Hematopoietic multipotent progenitor cell (in vitro differentiated cells): ENCODE measurements at places on chromosomes 16 and 17.

DNA sequence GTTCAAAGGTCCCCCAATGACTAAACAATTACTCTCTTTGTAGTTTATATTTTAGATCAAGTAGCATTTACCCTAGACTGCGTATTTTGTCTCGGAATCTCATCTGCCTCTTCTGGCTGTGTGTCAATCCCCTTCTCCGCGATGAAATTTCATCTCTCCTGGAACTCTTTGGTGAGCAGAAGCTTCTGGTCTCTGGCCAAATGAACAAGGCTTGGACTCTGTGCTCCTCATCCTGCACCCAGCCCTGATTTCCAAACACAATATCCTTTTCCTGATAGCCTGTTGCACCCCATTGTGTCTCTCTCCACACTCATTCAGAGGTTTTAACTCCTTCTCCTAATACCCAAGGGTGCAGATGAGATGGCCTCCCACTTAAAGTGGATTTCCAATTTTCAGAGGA lies 609.4 kb upstream of the CDH5 start:
- DNase-seq, result no peak

- no peak for DNase-seq
These were observed 37.9 kb upstream of the METTL16 start for GRCh38 chr17:2549392-2550211.

GRCh38 chr17:22374741-22375140 lies 682.4 kb downstream of the KCNJ18 start:
- DNase-seq, result no peak

GRCh38 chr17:20989481-20989880 lies 53.3 kb downstream of the USP22 start:
- DNase-seq, result no peak

- no peak for DNase-seq
These were observed 19.0 kb downstream of the PRKAR1A start for GRCh38 chr17:68531252-68531651.

GRCh38 chr16:61277849-61278248 lies 758.4 kb downstream of the CDH8 start:
- no peak for DNase-seq

- DNase-seq, result no peak
These were observed 586 bp downstream of the CD7 start for GRCh38 chr17:82316651-82317393.

DNA sequence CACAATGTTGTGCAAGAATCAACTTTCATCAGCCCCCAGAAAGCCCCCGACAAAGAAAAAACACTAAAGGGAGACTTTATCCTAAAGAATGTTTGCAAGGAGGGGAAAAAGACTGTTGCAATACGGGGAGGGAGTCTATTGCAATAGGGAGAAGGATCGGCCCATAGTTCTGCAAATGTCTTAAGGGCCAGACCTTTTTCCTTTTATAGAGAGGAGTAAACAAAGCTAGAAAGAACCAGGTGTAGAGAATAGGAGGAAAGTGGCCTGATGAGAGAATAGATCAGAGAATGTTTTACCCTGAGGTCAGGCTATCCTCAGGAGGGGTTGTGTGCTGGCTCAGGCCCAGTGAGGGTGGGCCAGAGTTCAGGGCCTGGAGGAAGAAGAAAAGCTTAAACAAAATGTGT lies 8.7 kb upstream of the CAVIN1 start:
- no peak for DNase-seq

DNA sequence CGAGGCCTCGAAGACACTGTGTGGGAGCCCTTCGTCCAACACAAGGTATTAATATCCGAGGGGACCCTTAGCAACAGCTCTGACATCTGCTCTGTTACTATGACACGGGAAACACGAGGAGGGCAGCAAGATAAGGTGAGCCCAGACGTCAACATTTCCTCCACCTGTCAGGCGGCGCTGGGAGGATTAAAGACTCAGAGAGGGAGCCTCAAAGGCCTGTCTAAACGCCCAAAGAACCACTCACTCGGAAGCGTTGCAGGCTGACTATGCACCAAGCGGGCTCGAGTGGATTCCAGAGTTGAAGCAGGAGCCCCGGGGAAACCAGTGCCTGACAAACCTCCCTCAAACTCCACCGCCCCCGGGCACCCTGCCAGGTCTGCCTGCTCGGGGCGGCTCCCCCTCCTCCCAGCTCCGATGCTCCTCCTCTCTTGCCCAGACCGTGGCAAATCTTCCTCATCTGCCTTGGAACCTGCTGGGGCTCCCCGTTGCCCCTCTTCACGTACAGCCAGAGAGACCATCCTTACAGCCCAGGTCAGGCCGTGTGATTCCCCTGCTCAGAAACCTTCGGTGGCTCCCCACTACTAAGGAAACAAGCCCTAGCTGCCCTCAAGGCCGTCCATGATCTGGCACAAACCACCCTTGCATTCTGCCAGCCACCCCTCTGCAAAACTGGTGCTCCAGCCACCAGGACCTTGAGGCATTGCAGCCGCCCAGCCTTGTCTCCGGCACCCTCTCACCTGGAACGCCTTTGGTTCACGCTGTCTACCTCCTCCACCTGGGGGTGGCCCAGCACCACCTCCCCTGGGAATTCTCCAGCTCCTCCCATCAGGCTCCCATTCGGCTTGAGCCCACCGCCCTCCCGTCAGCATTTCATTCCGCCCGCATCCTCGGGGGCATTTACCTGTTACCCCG lies 16.2 kb downstream of the RPH3AL start:
- peak; percentile 70 for DNase-seq

- DNase-seq, result no peak
These were observed 128.9 kb upstream of the GOT2 start for GRCh38 chr16:58863042-58863441.

- no peak for DNase-seq
These were observed 2.8 kb upstream of the ZKSCAN2 start for GRCh38 chr16:25260416-25260815.

DNA sequence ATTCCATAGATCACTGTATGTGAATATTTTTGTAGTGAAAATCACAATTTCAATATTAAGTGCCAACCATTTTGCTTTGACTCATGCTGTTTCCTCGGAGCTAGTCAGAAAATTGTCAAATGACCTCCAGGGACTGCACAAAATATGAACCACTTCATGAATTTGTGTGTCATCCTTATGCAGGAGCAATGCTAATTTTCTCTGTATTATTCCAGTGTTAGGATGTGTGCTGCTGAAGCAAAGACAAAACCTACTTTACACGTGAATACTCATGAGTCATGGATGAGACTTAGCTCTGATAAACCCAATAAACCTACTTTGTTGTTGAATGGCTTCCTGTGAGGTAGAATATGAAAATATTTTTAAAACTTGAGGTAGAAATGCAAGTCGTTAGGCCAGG lies 65.2 kb downstream of the SHCBP1 start:
- no peak for DNase-seq

DNA sequence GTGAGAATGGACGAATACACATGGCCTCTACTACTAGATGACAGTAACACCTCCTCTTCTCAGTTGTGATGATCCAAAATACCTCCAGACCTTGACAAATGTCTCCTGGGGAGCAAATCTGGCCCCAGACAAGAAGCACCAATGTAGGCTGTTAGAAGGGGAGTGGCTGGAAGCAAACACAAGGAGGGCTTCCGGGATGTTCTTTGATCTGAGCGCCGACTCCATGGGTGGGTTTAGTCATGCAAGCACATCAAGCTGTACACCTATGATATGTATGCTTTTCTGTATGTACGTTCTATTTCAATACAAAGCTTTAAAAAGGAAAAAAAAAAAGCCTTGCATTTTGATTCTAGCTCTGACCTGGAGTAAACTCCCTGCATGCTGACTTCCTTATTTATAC lies 61.4 kb downstream of the ARHGAP17 start:
- no peak for DNase-seq

DNA sequence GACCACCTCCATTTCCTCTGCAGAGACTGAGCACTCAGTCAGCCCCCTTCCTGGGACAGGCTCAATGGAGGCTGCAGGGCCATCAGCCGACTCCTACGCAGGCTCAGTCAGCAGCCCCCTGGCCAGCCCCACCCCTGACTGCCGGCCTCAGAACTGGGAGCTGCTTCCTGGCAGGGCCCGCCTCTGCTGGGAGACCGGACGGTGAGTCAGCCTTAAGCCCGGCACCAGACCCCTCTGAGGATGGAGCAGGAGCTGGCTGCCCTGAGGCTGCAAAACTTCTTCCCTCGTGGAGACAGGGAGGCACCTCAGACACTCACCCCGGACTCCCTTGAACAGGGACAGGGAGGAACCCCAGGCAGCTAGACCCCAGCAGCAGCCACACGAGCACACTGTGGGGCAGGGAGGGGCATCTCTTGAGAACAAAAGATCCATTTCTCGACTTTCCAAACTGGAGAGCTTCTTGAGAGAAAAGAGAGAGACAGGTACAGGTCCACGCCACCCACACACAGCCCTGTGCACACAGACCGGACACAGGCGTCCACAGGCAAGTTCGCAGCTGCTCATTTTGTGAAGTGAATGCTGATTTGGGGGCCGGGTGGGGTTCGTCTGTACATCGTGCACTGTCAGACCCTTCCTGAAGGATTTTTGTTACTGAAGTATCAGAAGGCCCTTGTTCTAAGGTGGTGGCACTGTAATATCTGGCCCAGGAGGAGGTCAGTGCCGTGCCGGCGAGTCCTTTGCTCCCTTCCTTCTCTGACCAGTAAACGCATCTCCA lies 1.3 kb upstream of the TUBB3 start:
- DNase-seq, result no peak

DNA sequence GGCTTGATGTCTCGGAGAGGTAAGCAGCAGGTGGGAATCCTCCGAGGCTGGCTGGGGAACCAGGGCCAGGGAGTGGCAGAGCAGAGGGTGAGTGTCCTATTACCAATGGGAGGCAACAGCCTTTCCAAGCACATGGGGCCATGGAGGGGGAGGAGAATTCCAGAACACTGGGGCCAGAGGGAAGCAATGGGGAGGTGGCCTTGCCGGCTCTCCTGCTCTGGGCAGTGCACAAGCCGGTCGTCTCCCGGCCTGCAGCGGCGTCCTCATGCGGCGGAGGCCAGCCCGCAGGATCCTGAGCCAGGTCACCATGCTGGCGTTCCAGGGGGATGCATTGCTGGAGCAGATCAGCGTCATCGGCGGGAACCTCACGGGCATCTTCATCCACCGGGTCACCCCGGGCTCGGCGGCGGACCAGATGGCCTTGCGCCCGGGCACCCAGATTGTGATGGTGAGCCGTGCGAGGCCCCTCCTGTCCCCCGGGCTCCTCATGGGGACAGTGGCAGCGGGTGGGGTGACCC lies 21.9 kb downstream of the SGSH start:
- no peak for DNase-seq

GRCh38 chr16:65126845-65127624 lies 5.2 kb upstream of the CDH11 start:
- no peak for DNase-seq

GRCh38 chr16:78034530-78034929 lies 12.2 kb downstream of the CLEC3A start:
- no peak for DNase-seq

DNA sequence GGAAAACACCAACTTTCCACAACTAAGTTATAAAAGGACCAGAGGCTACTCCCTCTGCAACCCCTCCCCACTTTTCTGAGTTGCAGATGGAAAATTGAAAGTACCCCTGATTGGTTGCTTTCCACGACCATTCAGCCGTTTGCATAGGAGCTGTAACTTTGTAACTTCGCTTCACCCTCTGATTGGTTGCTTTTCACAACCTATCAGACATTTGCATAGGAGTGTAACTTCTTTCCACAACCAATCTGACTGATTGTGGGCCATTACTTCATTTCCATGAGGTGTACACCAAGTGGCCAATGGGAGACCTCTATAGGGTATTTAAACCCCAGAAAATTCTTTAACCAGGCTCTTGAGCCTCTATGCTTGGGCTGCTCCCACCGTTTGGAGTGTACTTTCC lies 644.1 kb downstream of the WWOX start:
- DNase-seq, result no peak
